ENCODE measurements at places on chromosomes 4 and X.
A peak's percentile ranks its signal among the peaks of the same experiment; 100 is the strongest.

DNA sequence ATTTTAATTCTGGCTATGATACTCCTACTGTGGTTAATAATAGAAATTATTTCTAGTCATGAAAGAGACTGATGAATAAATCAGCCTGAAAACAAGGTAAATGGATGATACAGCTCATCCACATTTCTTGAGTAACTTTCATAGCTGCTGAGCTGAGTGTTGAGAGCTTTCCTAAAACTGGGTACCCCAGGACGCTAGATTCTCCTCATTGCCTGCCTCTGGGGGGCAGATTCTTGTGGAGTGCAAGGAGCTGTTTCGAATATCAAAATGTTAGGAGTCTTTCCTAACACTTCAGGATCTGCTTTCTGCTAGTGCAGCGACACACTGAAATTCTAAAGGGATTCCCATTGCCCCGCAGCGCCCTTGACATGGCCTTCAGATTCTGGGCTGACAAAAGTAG, 2.1 kb downstream of the MND1 start:
- DNase-seq = no peak

GRCh38 chr4:85946821-85947220, 413.0 kb downstream of the MAPK10 start:
- no peak for DNase-seq

DNA sequence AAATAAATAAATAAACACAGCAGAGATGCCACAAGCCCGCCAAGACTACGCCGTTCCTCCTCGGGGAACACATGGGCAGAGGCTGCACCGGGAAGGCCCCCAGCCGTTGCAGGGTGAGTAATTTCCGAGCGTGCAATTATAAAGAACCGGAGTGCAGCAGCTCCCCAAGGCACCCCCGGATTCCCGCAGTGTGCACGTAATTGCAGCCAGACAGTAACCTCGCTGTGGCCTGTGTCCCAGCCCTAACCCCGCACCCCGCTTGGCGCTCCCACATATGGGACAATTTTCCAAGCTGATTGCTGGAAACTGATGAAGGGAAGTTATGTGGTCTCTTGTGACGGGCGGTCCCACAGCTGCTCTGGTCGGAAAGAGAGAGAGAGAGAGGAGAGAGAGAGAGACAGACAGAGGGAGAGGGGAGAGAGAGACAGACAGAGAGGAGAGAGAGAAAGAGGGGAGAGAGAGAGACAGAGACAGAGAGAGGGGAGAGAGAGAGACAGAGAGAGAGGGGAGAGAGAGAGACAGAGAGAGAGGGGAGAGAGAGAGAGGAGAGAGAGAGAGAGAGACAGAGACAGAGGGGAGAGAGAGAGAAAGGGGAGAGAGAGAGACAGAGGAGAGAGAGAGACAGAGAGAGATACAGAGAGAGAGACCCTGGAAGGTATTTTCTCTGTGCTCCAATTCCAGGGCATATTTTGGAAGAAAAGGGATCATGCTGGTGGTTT, 275.4 kb downstream of the SHOX start:
- no peak for DNase-seq

- no peak for DNase-seq
Observed at GRCh38 chrX:25537699-25538098, 521.9 kb upstream of the ARX start.

DNA sequence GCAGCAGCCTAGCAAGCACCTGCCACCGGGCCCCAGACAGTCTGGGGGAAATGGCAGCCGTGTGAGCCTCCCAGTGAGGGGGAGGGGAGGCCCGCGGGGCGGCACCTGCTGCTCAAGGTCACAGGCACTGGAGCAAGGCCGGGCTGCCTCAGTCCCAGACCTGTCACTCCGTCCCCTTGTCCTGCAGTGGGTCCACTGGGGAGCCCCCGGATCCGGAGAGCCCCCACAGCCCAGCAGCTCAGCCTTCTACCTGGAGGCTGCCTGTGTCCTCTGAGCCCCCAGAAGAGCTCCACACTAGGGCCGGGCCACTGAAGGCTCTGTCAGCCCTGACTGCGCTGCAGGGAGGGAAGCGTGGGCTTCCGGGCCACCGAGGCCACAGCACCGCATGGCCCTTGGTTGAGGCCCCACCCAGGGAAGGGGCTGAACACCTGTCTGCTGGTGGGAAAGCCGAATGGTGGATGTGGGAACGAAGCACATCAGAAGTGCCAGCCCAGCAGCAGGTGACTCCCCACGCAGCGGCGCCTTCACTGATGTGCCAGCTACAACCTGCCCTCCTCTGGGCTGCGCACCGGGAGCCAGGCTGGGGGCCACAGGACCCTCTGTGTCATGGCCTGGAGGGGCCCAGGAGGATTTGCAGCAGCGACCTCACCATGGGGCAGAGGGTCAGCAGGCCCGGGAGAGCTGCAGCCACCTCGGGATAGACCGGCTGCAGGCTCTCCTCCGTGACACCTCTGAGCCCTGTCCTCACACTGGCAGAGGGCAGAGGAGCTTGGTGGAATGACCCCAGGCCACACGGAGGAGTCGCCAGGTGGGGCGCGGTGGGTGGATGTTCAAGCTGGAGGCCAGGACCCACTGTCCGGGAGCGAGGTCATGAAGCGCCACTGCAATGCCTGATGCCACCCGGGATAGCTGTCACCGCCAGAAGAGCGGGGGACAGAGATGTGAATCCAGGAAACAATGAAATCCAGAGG, 35.0 kb upstream of the MXD4 start:
- DNase-seq = peak; percentile 49

DNA sequence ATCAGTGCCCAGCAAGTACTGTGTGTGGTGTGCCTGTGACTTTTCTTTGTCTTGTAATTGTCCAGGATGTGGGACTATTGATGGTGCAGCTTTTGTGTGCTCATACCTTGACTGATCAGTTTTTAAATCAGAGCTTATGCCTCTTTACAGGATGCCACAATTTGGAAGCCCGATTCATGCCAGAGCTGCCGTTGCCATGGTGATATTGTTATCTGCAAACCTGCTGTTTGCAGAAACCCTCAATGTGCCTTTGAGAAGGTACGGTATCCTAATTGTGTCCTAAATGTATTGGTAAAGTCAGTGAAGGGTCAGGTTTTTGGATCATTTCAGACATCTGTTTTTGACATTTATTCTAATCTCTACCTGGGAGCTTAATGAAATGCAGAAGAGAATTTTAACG, 180.2 kb downstream of the FRAS1 start:
- DNase-seq = no peak

DNA sequence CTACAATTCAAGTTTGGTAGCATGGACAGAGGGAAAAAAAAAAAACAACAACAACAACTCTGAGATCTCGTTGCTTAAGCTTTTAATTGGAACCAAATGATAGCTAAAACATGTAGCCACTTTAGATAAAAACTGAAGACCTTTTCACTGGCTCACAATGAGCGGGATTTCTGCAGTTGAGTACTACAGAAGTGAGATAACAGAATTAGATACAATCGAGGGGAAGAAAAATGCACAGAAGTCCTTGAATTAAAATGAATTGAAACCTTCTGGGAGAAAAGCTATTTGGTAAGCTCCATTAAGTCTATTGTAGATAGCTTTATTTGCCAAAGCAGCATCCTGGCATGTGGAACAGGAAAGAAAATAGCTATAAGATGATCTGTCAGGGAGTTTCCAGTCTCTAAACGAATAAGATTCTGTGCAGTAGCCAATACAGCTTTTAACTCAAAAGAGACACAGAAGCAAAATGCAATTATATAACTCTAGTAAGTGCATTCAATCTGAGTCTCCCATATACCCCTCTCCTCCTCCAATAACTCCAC, 248.5 kb downstream of the ENOX2 start:
- DNase-seq = no peak

DNA sequence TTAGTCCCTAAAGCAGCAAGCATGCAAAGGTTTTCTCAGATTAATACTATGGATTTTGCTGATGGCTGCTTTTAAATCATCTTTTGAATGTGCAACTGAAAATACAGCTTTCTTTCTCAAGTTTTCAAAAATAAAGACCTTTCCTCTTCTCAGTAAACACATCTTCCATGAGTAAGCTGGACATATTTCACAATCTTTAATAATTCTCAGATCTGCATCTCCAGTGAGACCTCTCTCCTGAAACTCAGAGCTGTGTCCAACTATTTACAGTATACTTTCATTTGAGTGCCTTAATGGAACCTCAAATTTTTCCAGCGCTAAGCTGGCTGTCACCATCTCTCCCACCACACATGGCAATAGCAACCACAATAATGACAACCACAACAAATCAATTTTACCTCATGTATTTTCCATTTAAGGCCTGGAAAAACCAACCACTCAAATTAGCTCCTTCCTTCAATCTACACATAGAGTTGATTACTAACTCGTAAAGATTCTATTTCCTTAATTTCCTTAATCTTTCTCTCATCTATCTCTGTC, 192.4 kb upstream of the RPL34 start:
- no peak for DNase-seq

DNA sequence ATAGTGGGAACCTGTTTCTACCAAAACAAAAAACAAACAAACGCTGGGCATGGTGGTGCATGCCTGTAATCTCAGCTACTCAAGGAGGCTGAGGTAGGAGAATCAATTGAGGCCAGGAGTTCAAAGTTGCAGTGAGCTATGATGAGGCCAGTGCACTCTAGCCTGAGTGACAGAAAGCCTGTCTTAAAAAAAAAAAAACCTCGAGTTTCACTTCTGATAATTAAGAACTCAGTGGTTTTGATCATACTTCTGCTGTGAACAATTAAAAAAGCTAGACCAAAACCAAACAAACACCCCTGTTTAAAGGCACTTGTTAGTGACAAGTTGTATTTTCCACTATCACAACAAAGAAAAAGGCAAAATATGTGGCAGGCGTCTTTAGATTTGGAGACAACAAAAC, 15.0 kb upstream of the UBE2D3 start:
- no peak for DNase-seq

- no peak for DNase-seq
Observed at GRCh38 chrX:115409551-115409950, 120.0 kb downstream of the LUZP4 start.

GRCh38 chrX:46573331-46573891, at the start of gene CHST7:
TSS of gene CHST7 (plus strand) at chrX:46573765. CDS start at chrX:46573932, 167 bp downstream.
- DNase-seq = peak; percentile 87

- DNase-seq = no peak
Observed at GRCh38 chr4:176837169-176837895, 44.6 kb upstream of the VEGFC start.

DNA sequence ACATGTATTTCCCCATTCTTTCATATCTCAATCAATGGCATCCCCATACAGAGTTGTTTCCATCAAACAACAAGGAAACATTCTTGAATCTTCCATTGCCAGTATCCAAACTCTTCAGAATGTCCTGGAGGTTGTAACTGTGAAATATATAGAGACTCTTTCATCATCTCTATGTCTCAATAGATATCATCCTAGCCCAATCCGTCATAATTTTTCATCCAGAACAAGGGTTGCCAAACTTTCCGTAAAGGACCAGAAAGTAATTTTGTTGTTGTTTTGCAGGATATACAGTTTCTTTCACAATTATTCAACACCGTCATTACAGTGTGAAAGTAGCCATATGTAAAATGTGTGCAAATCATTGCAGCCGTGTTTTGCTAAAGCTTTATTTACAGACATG, 15.2 kb upstream of the CXCL6 start:
- DNase-seq = no peak

GRCh38 chrX:15563056-15563455, 37.7 kb downstream of the ACE2 start:
- no peak for DNase-seq

- DNase-seq = no peak
Observed at GRCh38 chr4:87500092-87500462, 29.1 kb downstream of the SPARCL1 start.

DNA sequence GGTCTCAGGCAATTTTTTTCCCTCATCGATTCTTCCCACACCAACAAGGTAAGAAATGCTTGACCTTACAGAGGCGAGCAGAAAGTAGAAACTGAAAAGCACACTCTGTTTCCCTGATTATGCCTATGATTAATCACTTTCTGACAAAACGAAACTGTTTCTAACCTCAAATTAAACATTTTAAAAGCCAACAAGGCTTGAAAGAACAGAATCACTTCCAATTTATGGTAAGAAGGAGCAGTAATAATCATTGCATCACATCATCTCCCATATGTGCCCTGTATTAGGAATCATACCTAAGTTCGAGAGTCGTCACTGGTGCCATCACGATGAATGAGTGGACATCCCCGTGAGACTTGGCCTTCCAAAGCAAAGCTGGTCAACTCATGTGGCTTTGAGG, 12.5 kb upstream of the CXCL13 start:
- no peak for DNase-seq

DNA sequence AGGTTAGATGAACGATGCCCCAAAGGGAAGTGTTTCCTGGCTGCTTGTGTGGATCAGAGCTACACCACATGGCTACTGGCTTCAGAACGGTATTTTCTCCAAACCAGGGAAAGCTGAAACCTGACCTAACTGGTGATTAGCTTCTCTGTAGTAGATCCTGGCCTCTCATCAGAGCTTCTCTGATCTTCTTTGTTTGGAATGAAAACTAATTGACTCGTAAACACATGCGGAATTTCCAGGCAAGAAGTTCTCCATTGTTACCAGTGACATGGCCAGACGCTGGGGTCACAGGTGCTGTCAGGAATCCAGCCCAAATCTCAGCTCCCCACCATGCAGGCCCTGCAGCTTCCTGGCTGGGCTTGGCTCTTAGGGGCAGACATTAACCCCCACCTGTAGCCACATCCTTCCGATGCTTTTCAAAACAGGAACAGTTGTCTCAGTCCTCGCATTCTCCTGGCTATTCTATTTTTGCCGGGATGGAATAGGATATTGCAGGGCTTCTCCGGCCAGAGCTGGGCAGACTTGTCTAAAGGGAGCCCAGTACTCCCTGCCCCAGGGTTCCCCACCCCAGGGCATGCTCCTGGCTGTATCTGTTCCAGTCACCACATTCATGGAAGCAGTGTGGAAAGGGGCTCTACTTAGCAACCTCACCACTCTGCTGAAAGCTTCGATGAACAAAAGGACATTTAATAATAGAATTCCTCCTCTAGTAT, 305.4 kb upstream of the F9 start:
- no peak for DNase-seq

GRCh38 chr4:147052361-147052760, 106.7 kb upstream of the TTC29 start:
- DNase-seq = no peak

- no peak for DNase-seq
Observed at GRCh38 chr4:26074712-26075430, 160.9 kb downstream of the SMIM20 start.

All from D341Med (cell line).